ENCODE measurements at places on chromosomes 1 and 21.
A peak's percentile ranks its signal among the peaks of the same experiment; 100 is the strongest.

- peak; percentile 74 for DNase-seq
These were observed 26.2 kb upstream of the A3GALT2 start for GRCh38 chr1:33346927-33347649.

DNA sequence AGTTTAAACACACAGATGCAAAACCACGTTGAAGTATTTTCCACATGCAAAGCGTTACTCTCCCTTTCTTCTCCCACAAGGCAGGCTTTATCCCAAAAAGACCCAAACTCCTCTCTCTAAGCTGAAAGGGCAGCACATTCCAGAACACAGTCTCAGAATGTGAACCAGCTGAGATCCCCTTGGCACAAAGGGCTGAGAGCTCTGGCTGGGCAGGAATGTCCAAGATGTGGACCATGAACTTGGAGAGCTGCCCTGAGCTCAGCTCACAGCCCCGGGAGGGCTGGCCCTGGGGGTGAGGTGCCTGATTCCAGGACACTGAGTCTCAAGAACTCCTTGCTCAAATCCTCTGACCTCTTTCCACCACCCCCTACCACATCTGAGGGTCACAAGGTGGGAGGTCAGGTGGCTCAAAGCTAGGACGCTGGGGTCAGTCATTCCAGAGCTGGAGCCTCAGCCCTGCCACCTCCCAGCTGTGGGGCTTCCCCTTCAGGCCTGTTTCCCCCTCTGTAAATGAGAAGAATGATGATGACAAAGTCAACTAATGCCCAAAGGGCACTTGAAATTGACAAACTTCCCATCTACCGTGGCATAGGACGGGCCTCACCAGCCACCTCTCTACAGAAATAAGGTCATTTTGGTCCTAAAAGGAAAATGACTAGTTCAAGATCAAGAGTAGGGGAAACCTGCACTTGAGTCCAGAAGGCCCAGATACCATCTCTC lies 11.5 kb downstream of the ALDH4A1 start:
- no peak for DNase-seq

- no peak for DNase-seq
These were observed 5.1 kb downstream of the PMF1 start for GRCh38 chr1:156217871-156218270.

DNA sequence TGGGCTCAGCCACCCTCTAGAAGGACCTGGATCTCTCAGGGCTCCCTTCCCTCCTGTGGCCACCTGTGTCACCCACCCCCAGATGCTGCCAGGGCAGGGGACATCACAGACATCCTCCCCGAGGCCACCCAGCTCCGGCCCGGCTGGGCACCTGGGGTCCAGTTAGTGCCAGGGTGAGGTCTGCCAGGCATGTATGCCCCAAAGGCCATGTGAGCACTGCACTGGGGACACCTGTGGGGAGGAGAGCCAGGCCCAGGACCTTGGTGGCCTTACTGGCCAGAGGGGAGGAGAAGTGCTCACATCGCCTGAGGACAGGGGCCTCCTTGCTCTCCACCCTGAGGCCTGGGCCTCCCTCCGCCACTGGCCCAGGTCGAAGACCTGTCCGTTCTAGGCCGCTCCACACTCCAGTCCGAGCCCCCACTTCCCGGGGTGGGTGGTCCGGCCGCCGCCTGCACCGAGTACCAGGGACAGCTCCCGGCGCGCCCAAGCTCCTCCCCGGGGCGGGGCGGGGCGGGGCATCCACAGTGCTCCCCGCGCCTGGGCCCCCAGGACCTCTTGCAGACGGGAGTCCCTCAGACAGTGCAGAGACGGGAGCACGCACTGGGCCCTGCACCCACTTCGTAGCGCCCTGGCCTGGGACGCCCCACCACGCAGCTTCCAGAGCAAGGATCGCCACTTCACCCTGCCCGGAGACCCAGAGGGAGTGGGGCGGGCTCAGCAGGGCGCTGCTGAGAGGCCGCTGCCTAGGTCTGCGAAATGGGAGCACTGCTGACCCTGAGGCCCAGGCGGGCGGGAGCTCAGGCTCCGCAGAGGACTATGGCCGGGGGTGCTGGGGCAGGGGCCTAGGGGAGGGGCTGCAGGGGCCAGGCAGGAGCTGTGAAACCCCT lies 34.3 kb upstream of the CCDC27 start:
- peak; percentile 61 for DNase-seq

DNA sequence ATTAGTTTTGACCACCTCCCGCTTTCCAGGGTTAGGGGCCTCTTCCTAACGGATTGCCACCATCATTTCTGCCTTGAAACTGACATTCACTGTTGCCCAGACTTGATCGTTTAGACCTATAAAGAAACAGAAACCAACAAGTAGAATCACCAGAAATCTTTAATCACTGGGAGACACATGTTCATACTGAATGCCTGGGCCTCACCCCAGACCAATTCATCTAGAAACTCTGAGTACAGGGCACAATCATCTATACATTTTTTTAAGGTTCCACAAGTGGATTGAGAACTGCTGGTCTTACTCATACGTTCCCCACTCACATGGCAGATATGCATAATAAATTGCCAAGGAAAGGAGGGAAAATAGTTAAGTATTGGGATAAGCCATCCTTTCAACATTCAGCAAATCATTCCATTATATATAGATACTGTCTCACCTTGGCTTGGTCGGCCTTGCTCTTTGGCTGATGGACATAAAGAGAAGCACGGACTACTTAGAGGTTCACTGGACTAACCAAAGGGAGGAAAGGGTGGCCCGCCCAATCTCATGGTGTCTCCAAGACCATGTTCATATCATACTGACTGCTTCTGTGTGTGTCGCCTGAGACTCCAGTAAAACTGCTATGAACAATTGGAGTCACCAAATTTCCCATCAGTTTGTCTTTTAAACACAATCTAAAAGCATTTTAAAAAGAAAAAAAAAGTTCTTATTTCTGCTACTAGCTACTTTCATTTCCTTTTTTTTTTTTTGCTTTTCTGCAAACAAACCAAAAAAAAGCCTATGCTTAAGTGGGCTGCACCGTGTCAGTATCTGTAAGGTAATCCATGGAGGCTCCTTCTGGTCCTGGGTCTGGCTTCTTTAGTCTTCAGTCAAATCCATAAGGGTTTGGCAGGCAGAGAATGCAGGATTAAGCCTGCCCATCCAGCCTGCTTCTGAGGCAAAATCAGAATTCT lies 9.4 kb upstream of the TARBP1 start:
- no peak for DNase-seq

DNA sequence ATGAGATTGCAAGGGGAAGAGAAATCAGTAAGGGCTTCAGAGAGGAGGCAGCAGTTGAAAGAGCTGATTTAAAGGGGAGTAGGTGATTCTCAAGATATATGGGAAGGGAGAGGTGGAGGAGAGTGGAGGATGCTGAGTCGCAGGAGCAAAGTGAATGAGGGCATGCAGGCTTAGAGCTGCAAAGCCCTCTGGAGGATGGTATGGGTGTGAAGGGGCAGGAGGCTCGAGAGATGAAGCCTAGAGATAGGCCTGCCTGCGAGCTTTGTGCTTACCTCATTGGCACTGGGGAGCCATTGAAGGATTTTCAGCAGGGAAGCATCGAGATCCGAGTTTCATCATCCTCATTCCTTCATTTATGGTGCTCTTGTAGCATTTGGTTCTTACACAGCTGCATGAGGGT lies 15.8 kb upstream of the SH2D2A start:
- no peak for DNase-seq

GRCh38 chr1:235069176-235069575 lies 59.5 kb downstream of the TOMM20 start:
- DNase-seq, result no peak

DNA sequence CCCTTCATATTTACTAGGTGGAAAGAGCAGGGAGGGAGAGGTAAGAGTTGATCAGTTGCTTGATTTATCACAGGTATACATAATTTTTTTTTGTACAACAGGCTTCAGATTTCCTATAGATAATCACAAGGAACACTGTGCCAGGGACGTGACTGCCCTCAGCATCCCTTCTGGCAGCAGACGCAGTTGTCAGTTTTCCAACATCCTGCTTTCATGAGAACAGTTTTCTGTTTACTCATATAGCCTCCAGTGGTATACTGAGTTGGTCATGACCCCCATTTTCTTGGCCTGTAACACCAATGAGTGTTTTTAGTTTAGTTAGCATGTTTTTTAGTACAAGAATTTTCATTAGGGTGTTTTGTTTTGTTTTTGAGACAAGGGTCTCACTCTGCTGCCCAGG lies 37.9 kb upstream of the PTPRF start:
- DNase-seq, result no peak

- DNase-seq, result no peak
These were observed 156.3 kb downstream of the LYPLAL1 start for GRCh38 chr1:219330001-219330400.

GRCh38 chr21:29056538-29057050 lies 16.9 kb downstream of the CCT8 start:
- DNase-seq, result no peak

DNA sequence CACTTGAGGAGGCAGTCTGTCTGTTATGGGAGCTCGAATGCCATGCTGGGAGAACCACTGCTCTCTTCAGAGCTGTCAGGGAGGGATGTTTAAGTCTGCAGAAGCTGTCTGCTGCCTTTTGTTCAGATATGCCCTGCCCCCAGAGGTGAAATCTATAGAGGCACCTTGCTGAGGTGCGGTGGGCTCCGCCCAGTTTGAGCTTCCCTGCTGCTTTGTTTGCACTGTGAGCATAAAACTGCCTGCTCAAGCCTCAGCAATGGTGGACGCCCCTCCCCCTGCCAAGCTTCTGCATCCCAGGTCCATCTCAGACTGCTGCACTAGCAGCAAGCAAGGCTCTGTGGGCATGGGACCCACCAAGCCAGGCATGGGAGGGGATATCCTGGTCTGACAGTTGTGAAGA lies 247.5 kb downstream of the LMX1A start:
- no peak for DNase-seq

DNA sequence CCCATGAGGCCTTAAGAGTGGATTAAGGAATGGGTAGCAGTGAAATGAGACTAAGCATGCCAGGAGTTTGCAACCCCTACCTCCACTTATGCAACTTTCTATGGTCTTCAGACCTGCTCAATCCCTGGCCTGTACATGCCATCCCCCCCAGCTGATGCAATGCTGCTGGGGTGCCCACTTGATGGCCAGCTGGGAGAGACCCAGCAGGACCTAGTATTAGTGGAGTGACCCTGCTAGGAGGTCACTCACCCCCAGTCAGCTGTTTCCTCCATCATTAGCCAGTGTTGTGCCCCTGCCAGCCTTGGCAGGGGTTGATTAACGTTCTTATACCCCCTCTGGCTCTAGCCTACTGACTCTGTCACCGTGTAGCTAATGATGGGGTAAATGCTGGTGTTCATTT lies 236.6 kb downstream of the DYRK1A start:
- DNase-seq, result no peak

GRCh38 chr1:1153874-1154273 lies 19.8 kb upstream of the TTLL10 start:
- no peak for DNase-seq

- peak; percentile 84 for DNase-seq
These were observed 38.0 kb downstream of the ZBTB8OS start for GRCh38 chr1:32612189-32612881.

GRCh38 chr1:208239473-208240381 lies 4.5 kb downstream of the PLXNA2 start:
- no peak for DNase-seq

DNA sequence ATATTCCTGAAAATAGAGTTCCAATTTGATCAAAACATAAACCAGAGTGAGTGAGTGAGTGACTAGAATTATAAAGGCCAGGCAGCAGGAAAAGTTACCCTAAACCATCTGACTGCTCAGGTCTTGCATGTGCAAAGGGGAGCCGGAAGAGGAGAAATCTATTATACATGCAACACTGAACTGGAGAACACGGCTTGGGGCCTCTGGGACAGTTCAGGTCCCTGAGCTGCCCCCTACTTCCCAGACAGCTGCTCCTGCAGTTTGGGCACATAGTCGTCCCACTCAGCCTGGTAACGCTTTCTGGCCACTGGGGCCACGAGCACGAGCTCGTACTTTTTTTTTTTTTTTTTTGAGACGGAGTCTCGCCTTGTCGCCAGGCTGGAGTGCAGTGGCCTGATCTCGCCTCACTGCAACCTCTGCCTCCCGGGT lies 40.1 kb downstream of the PTPRC start:
- no peak for DNase-seq

GRCh38 chr1:228457396-228458176 lies 29.6 kb upstream of the RNF187 start:
- DNase-seq, result peak; percentile 96

GRCh38 chr1:62884156-62884740 lies 100.3 kb downstream of the ATG4C start:
- no peak for DNase-seq

- DNase-seq, result no peak
These were observed 153.3 kb downstream of the NR5A2 start for GRCh38 chr1:200180821-200181220.

- no peak for DNase-seq
These were observed 15.3 kb downstream of the DCAF8 start for GRCh38 chr1:160247053-160247452.

- DNase-seq, result no peak
These were observed 174.8 kb downstream of the PLPP3 start for GRCh38 chr1:56404561-56405030.

DNA sequence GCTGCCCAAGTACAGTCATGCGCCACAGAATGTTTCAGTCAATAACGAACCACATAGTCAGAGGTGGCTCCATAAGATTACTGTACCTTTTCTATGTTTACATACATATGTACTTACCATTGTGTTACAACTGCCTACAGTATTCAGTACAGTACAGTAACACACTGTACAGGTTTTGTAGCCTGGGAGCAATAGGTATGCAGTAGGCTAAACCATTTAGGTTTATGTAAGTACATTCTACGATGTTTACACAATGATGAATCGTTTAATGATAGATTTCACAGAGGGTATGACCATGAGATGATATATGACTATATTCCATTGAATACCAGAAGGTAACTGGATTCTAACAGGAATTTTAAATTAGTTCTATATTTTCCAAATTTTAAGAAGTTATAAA lies 10.5 kb downstream of the YY1AP1 start:
- DNase-seq, result no peak

DNA sequence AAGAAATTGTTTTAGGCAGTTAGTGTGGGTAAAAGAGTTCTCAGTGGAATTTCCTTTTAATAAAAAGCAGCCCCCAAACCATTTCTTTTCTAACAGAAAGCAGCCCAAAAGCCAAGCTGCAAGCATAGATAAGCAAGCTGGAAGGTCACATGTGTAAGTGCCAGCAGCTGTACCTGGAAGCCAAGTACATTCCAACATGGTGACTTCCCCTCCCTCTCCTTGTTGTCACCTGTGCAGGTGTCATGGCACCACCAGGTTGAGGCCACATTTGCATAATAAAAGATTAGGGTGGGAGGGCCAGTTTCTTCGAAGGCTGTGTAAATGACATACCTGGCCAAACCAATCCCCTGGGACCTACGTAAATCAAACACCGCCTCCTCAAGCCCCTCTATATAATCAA lies 240.3 kb upstream of the RAB4A start:
- DNase-seq, result no peak

All from HuH-7.5 (cell line).